Peyer's patch (tissue), 4 donors: ENCODE measurements at places on chromosomes 1 and 21. TPM values are rescaled to one million over a fixed set of nuclear protein-coding genes. Genes with fewer than 3 reads are reported as not detected.

DNA sequence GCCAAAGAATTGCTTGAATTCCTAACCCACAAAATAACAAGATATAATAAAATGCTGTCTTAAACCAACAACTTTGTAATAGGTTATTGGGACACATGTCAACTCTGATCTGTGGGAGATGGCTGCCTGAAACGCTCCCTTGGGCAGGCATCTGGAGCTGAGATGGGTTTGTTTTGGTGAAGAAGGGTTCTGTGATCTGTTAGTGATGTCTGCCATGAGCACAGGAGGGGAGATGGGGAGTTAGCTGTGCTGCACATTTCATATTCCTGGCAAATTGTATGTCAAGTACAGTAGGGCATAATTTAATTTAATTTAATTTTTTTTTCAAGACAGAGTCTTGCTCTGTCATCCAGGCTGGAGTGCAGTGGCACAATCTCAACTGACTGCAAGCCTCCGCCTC, 34.2 kb upstream of the IFNLR1 start:
- DNase-seq = no peak

DNA sequence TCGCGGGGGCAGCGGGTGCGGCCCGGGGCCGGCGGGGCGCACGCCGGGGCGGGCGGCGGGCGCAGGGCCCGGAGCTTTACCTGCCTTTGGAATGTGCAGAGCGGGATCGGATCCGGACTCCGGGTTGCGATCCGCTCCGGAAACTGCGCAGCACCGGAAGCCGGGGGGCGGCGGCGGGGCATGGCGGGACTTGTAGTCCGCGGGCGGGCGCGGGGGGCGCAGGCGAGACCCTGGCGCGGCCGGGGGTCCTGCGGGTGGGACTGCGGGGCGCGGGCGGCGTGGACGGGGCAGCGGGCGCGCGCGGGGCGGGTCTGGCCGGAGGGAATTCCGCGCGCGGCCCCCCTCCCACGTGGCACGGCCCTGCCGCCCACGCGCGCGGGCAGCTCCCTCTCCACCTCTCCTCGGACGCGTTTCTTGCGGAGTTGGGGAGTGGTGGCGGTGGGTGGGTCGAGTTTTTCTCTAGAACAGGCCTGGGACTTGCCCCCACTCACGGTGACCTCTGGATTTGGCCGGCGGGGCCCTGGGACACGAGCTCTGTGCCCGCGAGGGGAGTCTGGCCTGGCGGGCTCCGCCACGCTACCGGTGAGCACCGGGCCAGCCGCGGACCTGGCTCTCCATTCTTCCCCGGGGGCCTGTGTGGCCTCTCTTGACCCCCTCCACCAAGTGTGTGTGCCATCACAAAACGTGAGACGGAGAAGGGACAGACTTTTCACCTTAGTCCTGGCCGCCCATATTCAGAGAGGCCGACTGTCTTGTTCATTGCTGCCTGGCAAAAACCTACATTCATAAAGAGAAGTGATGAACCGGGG, at the start of gene PRDM15:
Gene PRDM15, minus strand, starts transcription at position 155 of the 809 bp plus-strand sequence. CDS start 18,981 bp downstream, outside the sequence.
- DNase-seq = peak; percentile 89

DNA sequence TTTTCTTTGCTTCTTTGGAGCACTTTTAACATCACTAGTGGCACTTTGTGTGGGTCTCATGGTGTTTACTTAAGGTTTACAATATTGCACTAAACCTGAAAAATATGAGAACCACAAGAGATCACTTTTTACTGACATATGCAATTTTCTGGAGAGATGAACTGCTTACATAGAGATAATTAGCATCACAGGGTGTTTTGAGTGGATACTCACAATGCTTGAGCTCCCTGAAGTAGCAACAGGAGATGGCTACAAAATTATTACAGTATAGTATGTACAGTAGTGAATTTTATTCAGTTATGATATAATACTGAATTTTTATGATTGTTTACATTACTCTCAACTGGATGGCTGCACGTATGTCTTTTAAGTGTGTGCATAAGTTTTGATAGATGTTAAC, 22.6 kb downstream of the RPRD2 start:
- no peak for DNase-seq

DNA sequence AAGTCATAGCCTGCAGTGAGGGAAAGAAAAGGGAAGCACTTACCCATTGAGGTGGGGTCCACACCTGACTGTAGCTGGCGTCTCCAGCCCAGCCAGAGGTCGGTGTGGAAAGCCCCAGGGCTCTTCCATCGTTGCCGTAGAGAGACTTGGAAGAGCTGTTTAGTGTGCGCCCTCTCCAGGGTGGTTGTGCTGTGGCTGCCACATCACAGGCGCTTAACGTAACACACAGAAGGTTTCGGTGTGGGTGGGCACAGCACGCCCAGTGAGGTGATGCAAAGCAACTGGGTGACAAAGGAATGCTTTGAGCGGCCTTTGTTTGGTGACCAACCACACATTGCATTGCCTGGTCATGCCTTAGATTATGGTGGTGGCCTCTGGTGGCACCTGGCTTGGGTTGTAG, 36.8 kb upstream of the KIF1B start:
- DNase-seq = no peak

DNA sequence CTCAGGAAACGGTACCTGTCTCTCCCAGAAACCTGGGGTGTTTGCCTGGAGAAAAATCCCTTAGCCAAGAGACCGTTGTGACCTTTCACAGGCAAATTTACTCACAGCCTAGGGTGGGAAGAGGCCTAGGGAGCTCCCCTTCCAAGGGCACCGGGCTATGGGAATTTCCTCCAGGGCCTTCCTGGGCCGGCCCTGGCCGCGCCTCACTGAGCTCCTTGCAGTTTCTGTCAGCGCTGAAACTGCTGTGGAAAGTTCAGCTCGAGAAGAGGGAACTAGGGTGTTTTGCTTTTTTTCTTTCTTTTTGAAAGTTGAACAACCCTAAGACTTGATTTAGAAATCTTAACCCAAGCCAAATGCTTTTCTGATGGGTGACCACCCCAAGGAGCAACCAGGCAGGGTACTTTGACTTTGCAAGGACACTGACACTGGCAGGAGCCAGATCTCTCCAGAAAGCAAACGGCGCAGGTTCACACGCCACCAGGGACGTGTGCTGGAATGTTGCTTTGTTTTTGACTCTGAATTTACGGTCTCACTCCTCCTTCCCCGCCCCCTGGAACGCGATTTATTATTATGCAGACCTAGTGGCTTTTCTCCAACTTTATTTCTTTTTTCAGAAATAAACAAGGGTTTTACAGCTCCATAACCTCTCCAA, 229.6 kb upstream of the JUN start:
- DNase-seq = peak; percentile 67

DNA sequence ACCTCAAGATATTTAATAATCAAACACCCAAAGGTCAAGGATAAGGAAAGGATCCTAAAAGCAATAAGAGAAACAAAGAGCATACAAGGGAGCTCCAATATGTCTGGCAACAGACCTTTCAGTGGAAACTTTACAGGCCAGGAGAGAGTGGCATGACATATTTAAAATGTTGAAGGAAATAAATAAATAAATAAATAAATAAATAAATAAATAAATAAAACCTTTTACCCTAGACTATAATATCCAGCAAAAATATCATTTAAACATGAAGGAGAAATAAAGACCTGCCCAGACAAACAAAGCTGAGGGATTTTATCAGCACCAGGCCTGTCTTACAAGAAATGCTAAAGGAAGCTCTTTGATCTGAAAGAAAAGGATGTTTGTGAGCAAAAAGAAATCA, 367.8 kb upstream of the PBX1 start:
- DNase-seq = no peak

- peak; percentile 31 for DNase-seq
Observed at GRCh38 chr1:3908886-3909517, 8.9 kb upstream of the C1orf174 start.

DNA sequence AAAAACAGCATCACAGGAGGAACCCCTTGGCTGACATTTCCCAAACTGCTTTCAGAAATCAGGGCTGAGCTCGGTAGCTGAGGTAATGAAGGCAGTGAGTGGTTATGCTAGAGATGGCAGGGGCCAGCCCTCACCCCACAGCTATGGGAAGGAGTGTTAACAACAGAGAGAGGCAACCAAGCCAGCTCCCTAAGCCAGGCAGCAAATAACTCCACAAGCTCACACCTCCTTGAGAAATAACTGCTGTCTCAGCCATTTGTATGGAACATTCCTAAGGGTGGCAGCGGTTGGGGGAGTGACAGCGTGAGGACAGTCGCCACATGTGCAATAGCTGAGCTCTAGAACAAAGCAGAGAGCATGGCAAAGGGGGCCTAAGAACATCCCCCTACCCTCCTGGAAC, 42.6 kb downstream of the LMX1A start:
- DNase-seq = no peak

Gene DDR2
- total RNA-seq = 14.9 TPM

Gene C1orf210
- total RNA-seq = 4.1 TPM

Gene TEDDM1
- not detected for total RNA-seq

Gene PAPPA2
- total RNA-seq = 0.95 TPM

Gene CFAP45
- total RNA-seq = 2.5 TPM

Gene CYP4X1
- total RNA-seq = not detected

Gene ADCY10
- 1.2 TPM for total RNA-seq

Gene AMY1C
- total RNA-seq = not detected
